ENCODE measurements at places on chromosomes 13 and 19. TPM values are rescaled to one million over a fixed set of nuclear protein-coding genes. Genes with fewer than 3 reads are reported as not detected.

PCDH17 gene
- polyA plus RNA-seq = not detected

FEM1A gene
- 4.1 TPM for polyA plus RNA-seq

PDX1 gene
- polyA plus RNA-seq = not detected

KASH5 gene
- polyA plus RNA-seq = not detected

EPSTI1 gene
- polyA plus RNA-seq = 30.1 TPM

KLK14 gene
- polyA plus RNA-seq = not detected

CEACAM21 gene
- polyA plus RNA-seq = 30.8 TPM

MATK gene
- 5.9 TPM for polyA plus RNA-seq

GRAMD1A gene
- polyA plus RNA-seq = 18.1 TPM

FUT6 gene
- polyA plus RNA-seq = 0.55 TPM

KLK8 gene
- polyA plus RNA-seq = not detected

NLRP4 gene
- not detected for polyA plus RNA-seq

MADCAM1 gene
- 0.36 TPM for polyA plus RNA-seq

CCDC194 gene
- polyA plus RNA-seq = not detected

COL5A3 gene
- polyA plus RNA-seq = not detected

PLPPR3 gene
- polyA plus RNA-seq = not detected

CEACAM4 gene
- not detected for polyA plus RNA-seq

All from IgD-negative memory B cell (primary cell).